ENCODE measurements at places on chromosomes 4 and X. TPM values are rescaled to one million over a fixed set of nuclear protein-coding genes. Genes with fewer than 3 reads are reported as not detected.

LRRC66 gene
- 0.24 TPM for polyA plus RNA-seq

TLR10 gene
- 0.20 TPM for polyA plus RNA-seq

SPATA18 gene
- 3.6 TPM for polyA plus RNA-seq

CETN2 gene
- polyA plus RNA-seq: 78.3 TPM

PCYT1B gene
- 15.6 TPM for polyA plus RNA-seq

EFHC2 gene
- 0.29 TPM for polyA plus RNA-seq

SMIM10L2A gene
- polyA plus RNA-seq: 12.4 TPM

SOWAHB gene
- 0.29 TPM for polyA plus RNA-seq

PJA1 gene
- polyA plus RNA-seq: 105 TPM

ENPP6 gene
- 6.8 TPM for polyA plus RNA-seq

PALLD gene
- 23.9 TPM for polyA plus RNA-seq

MAOA gene
- 11.3 TPM for polyA plus RNA-seq

HTRA3 gene
- 1.6 TPM for polyA plus RNA-seq
